ENCODE measurements at places on chromosomes 12 and 14. TPM values are rescaled to one million over a fixed set of nuclear protein-coding genes. Genes with fewer than 3 reads are reported as not detected.

Gene TAS2R50
- total RNA-seq: 2.0 TPM

DNA sequence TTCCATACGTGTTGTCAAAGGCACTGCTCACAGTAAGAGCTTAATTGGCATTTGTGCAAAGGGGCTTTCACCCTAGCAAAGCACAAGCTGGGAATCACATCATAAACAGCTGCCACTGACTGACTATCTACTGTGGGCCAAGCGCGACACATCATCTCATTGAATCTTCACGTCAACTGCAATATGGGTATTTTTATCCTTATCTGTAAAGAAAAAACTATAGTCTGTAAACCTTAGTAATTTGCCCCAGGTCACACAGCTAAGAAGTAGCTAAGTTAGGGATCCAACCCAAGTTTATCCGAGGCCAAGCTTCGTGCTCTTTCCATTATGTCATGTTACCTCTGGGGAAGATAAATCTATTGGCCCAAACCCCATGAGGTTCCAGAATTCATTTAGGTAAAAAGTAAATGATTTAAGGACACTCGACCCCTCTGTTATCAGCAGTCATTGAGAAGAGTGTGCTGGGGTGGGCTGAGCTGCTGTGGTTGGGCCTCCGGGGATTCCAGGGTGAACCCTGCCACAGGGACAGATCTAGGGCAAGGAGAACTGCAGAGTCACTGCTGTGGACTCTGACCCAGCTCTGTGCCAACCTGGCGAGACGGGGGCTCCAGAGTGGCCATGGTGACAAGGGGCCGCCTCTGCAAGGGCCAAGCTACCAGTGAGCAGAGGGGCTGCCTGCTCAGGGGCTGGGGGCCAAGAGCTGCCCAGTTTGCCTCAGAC is 27.6 kb downstream of the NCKAP5L start:
- H3K27ac ChIP-seq: no peak overlapping the region
- no peak for DNase-seq
- H3K4me3 ChIP-seq: no peak overlapping the region

GRCh38 chr14:58299401-58300330 is 1.3 kb downstream of the ARID4A start:
- DNase-seq: no peak
- peak overlapping the region; percentile 97 for H3K4me3 ChIP-seq
- peak overlapping the region; percentile 95 for H3K27ac ChIP-seq
- peaks cover 45% of the 10 kb centered on the region for H3K36me3 ChIP-seq
- peaks cover 4% of the 10 kb centered on the region for H3K4me1 ChIP-seq
- H3K27me3 ChIP-seq: no peaks in the 10 kb centered on the region

Gene MANSC4
- not detected for total RNA-seq

Gene MTRFR
- total RNA-seq: 5.3 TPM

Gene TMPRSS12
- total RNA-seq: not detected

- H3K4me1 ChIP-seq: no peaks in the 10 kb centered on the region
- H3K4me3 ChIP-seq: no peak overlapping the region
- H3K27ac ChIP-seq: no peak overlapping the region
- H3K27me3 ChIP-seq: no peaks in the 10 kb centered on the region
- no peak for DNase-seq
These were observed 623.3 kb downstream of the C12orf50 start for GRCh38 chr12:87405918-87406317.

DNA sequence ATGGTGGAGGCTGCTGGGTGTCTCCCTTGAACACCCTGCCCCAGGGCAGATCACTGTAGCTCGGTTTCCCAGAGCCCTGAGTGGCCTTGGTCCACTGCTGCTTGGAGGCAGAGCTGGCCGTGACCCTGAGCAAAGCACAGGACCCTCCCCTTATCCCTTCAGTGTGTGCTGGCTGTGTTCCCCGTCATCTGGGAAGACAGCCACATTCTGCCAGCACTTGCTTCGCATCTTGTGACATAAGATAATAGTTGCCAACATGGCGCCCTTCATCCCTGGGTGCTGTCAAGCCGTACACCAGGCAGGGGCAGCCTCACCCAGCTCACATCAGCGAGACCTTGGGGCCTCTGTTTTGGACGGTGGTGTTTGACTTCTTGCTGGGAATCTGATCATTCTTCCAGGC is 12.1 kb upstream of the ALDH2 start:
- no peak for DNase-seq
- H3K36me3 ChIP-seq: no peaks in the 10 kb centered on the region
- no peak overlapping the region for H3K27ac ChIP-seq
- H3K4me1 ChIP-seq: peaks cover 27% of the 10 kb centered on the region

- no peaks in the 10 kb centered on the region for H3K27me3 ChIP-seq
- H3K4me3 ChIP-seq: no peak within 1 kb of the TSS
- no peak for DNase-seq
- no peak within 1 kb of the TSS for H3K27ac ChIP-seq
- peaks cover 36% of the 10 kb centered on the region for H3K4me1 ChIP-seq
- H3K36me3 ChIP-seq: peaks cover 4% of the 10 kb centered on the region
These were observed at the start of gene GPD1 for GRCh38 chr12:50103767-50104321. Gene GPD1, plus strand, starts transcription at chr12:50104008. Its CDS starts 43 bp downstream, at chr12:50104051.

Gene CPNE6
- total RNA-seq: not detected

Gene KRR1
- 42.1 TPM for total RNA-seq

Gene CCT2
- total RNA-seq: 164 TPM

DNA sequence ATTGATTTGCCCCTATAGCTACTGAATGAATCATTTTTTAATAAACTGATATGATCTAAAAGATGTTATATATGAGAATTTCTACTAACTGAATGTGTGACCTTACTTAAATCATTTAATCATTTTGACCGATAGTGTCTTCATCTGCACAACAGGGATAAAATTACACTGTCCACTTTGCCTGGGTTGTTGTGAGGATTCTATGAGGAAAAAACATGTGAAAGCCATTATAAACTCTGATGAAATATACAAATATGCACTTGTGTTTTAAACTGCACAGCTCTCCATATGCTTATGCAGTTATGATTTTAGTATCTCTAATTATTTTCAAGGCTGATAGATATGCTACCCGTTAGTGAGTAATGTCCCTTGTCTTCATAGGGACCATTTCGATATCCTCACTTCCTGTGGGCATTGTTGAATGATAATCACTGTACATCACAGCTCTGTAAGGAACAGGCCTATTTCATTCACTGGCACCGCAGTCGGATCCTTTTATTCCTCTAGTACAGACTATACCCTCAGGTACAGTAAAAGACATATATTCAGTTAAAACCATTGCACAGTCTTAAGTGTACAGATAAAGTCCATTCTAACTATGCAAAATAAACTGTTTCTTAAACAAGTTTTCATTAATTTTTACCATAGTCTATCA is 88.7 kb upstream of the RAP1B start:
- no peak overlapping the region for H3K27ac ChIP-seq
- no peaks in the 10 kb centered on the region for H3K36me3 ChIP-seq
- no peak for DNase-seq
- no peak overlapping the region for H3K4me3 ChIP-seq

DNA sequence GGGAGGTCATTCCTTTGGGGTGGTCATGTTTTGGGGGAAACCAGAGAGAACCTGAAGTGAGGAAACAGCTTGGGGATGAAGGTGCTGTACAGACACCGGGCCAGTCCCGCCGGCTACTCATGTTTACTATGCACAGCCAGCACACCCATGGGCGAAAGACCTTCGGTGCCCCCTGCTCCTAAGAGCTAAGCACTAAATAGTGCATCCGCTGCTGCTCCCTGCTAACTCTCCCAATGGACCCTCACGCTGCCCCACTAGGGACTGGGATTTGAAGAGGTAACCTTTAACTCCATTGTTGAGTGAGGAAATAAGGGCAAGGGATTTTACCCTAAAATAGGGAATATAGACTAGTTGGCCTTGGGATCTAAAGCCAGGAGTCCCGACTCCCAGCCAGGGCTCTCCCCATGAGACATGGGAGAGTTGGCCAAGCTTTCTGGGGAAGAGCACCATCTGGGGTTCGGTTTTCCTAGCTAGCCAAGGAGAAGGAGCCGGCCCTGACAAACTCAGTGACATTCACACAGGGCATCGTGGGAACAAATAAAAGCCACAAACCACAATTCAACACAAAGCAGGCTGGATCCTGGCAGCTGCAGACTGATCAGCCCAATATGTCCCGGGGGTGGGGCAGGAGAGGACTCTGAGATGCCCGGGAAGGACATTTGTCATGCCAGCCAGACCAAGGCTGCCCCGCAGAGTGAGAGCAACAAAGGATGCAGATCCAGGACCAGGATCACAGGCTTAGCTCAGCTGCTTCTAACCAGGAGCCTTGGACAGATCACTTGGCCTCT is 91.7 kb downstream of the SINHCAF start:
- no peak overlapping the region for H3K4me3 ChIP-seq
- H3K36me3 ChIP-seq: no peaks in the 10 kb centered on the region
- DNase-seq: no peak
- peaks cover 3% of the 10 kb centered on the region for H3K4me1 ChIP-seq
- H3K27me3 ChIP-seq: no peaks in the 10 kb centered on the region
- H3K27ac ChIP-seq: no peak overlapping the region

GRCh38 chr12:108814462-108815211 is 42.7 kb downstream of the SSH1 start:
- no peak overlapping the region for H3K4me3 ChIP-seq
- H3K4me1 ChIP-seq: peaks cover 53% of the 10 kb centered on the region
- H3K27ac ChIP-seq: peak overlapping the region; percentile 68
- H3K36me3 ChIP-seq: no peaks in the 10 kb centered on the region

DNA sequence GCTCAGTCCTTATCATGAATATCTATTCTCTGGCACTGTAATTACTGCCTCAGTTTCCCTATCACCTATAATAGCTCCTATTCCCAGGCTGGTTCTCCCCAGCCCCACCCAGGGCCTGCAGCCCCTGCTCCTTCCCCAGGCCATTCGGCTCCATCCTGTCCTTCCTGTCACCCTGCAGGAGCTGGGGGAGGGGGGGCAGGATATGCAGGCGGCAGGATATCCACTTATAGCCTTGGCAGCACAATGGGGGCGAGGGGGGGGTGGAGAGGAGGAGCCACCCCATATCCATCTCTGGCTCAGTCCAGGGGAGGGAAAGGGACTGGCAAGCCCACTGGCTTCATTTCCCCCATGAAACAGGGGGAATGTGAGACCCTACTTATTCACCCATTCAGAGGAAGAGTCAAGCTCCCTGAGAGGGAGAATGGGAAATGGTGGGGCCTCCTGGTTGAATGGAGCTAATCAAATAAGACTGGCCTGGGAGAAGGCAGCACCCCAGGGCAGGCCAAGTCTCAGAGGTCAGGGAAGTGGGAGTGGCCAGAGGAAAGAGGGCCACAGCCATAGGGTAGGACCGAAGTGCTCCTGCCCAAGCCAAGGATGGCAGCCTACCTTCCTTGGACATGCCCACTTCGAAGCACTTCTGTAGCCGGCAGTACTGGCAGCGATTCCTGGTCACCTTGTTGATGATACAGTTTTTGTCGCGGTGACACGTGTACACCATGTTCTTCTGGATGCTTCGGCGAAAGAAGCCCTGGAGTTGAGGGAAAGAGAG is 7.8 kb upstream of the ITGB7 start:
- no peak for DNase-seq
- peak overlapping the region; percentile 47 for H3K27ac ChIP-seq
- peaks cover 44% of the 10 kb centered on the region for H3K4me1 ChIP-seq
- H3K36me3 ChIP-seq: peaks cover 47% of the 10 kb centered on the region

- no peaks in the 10 kb centered on the region for H3K4me1 ChIP-seq
- H3K27me3 ChIP-seq: no peaks in the 10 kb centered on the region
- no peaks in the 10 kb centered on the region for H3K36me3 ChIP-seq
- no peak for DNase-seq
These were observed 365.5 kb upstream of the GARIN6 start for GRCh38 chr12:99282086-99282485.

- no peak overlapping the region for H3K4me3 ChIP-seq
- DNase-seq: no peak
- H3K27ac ChIP-seq: no peak overlapping the region
- no peaks in the 10 kb centered on the region for H3K27me3 ChIP-seq
- no peaks in the 10 kb centered on the region for H3K36me3 ChIP-seq
- H3K4me1 ChIP-seq: no peaks in the 10 kb centered on the region
These were observed 354.5 kb downstream of the APAF1 start for GRCh38 chr12:98999559-98999958.

DNA sequence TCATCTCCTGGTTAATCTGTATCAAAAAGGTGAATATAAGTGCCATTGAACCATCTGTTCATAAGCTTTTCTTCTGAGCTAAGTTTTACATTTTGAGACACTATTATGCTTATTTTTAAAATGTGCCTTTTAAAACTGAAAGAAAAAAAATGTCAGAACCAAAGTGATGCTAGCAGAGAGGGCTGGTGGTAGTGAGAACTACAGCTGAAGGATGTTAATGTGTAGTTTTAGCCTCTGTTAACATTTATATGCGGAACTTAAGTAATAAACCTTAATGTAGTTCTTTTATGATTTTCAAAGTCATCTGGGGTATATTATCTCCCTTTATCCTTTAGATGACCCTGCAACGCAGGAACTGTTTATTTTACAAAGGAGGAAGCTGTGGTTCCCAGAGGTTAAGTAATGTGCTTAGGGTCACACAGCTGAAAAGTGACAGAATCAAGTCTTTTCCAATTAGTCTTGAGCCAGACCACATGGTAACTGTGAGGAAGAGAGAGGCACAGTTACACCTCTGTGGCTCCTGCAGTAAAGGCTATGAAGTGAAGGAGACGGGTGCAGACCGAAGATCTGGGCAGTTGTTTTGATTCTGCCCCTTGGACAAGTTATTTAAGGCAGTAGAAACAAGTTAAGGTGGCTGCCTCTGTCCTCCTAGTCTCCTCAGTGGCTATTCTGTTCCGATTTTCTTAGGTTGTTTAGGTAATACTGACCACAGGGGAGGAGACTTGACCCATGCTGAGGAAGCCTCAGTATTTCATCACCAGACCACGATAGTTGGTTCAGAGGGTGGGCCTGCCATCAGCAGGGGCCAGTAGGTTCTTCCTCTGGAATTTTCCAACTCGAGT is 23.9 kb downstream of the GNG2 start:
- no peak overlapping the region for H3K4me3 ChIP-seq
- no peaks in the 10 kb centered on the region for H3K27me3 ChIP-seq
- H3K27ac ChIP-seq: no peak overlapping the region
- H3K36me3 ChIP-seq: no peaks in the 10 kb centered on the region
- DNase-seq: no peak
- H3K4me1 ChIP-seq: peaks cover 13% of the 10 kb centered on the region

Gene RNU7-1
- not detected for total RNA-seq

Gene AQP6
- not detected for total RNA-seq

DNA sequence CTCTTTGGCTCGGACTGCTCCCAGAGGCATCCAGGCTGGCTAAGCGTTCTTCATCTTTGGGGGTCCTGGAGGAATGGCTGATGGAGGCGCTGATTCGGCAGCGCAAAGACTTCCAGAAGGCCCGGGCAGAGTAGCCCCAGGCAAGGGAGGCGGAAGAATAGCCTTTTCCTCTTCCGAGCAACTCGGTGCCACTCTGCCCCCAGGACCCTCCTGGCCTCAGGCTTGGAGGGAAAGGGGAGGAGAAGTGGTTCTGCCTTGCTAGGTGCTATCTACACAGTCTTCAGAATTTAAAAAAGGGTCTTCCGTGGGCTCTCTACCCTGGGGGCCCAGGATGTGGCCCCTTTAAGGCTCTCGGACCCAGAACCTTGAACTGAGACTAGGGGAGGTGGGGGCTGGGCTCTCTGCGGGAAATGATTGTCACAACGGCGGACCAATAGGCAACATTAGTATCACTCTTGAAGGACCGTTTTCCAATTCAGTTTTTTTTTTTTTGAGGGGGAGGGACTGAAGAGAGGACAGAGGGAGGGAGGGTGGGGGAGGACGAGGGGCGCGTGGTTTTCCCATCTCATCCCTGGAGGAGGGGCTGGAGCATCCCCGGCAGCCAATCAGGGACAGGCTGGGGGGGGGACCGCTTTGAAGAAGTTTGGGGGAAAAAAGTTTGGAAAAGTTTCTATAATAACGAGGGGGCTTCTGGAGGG is at the start of gene NFATC4:
Gene NFATC4, plus strand, starts transcription at position 671 of the 698 bp plus-strand sequence. CDS start 157 bp downstream, outside the sequence.
- H3K4me1 ChIP-seq: peaks cover 24% of the 10 kb centered on the region
- H3K27ac ChIP-seq: peak within 1 kb of the TSS; percentile 90
- peaks cover 19% of the 10 kb centered on the region for H3K27me3 ChIP-seq

All from esophagus squamous epithelium (tissue), 5 donors.